Forelimb muscle (tissue), 1 donor: ENCODE measurements at places on chromosomes 7 and 10.

DNA sequence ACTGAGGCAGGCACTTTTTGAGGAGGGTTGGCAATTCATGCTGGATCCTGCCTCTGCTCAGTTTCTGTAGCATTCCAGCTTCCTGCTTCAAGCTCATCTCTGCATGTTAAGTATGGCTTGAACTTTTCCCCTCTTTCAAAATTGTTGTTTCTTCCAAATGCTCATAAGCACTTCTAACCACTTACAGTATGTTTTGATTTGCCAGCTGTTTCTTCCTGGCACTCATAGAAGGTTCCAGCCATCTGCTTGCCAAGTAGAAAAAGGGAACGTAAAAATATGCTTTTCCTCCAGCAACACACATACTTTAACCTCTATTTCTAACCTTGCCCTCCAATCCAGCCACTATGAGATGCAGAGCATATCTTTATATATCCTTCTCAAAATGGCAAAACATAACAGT, 692.6 kb upstream of the COBL start:
- no peak for DNase-seq

GRCh38 chr10:85168243-85168642, 839.9 kb downstream of the CCSER2 start:
- DNase-seq, result no peak

DNA sequence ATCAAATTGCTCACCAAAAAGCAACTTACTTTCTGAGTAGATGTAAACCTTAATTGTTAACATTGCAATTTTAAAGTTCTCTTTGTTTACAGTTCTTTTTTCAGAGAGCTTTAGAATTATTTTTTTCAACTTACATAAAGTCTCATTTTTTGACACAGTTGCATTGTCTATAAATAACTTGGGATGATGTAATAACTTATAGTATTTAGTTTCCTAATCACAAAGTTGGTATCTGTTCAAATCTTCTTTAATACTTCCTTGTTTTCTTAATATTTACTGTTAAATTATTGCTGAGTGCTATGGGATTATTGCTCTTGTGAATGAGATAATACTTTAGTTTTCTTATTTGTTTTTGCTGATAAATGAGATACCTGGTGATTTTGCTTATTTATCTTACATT, 18.9 kb upstream of the SUV39H2 start:
- DNase-seq, result no peak

DNA sequence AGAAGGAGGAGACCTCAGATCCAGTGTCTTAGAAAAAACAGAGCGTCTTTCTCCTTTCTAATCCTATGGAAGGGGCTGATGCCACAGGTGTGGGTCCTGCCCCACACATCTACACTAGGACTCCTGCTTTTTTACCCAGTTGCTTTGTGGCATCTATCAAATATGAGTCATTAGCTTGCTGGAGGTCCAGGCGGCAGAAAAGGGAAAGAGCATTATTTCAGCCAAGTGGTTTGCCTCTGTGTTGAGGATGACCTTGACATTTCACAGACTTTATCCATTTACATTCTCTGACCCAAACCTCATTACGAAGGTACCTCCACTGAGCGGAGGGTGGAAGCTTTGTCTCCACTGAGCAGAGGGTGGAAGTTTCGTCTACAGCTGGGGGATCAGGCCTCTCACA, 308.4 kb upstream of the KLF6 start:
- DNase-seq, result no peak

GRCh38 chr7:108581655-108582491, 12.2 kb downstream of the DNAJB9 start:
- DNase-seq, result no peak

GRCh38 chr10:96585736-96586418, 935 bp downstream of the TM9SF3 start:
- no peak for DNase-seq

GRCh38 chr10:35011771-35012191, 78.4 kb downstream of the CUL2 start:
- DNase-seq, result no peak

DNA sequence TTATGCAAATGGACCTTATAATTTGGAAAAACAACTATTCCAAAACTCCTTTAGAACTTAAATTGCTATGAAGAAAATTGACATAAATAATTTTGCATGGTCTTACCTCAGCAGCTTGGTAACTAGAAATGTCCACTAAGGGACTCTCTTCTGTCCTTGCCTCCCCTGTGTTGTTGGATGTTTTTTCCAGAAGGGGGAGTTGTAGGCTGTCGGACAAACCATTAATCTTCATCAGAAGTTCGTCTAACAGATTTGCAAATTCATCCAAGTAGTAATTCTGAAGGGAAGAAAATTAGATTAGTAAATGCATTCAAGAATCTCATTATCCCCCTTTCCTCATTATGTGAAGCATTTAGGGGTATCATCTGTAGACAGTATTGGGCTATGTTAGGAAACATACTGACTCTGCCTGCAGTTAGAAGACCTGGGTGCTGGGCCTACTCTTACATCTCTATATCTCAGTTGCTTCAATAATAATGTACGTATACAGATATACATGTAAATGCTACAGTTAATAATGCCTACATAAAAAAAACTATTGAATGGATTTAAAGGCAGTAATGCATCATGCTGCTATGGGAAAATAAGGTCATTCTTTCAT, 155.6 kb downstream of the PKD1L1 start:
- no peak for DNase-seq

DNA sequence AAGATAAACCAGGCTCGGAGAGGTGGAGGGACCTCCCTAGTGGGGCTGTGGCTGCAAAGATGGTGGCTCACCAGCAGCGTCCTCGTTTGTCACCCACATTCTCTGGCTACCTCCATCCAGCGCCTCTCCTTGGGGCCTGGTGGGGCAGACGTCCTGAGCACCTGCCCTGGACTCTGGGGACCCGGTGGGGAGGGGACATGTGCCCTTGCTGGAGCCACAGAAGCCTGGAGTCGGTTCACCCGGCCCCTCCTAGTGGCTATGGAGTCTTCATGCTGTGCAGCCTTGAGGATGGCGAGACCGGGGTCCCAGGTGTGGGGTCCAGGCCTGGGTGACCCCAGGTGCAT, 14.5 kb downstream of the TTYH3 start:
- DNase-seq, result no peak

DNA sequence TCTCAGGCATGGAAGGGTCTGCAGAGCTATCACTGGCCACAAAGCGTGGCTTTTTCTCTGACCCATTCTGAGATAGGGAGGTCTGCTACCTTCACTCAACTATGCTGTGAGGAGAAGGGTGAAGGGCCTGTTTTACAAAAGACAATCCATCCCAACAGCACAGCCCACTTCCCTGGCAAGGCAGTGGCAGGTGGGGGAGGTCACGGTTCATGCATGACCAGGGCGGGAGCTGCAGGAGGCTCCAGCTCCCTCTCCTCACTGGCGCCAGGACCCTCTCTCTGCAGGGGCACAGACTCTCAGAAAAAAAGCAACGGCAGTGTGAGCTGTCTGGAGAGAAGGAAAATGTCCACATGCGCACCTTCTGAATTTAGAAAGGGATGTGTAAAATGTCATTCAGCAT, 28.5 kb downstream of the GRB10 start:
- no peak for DNase-seq

DNA sequence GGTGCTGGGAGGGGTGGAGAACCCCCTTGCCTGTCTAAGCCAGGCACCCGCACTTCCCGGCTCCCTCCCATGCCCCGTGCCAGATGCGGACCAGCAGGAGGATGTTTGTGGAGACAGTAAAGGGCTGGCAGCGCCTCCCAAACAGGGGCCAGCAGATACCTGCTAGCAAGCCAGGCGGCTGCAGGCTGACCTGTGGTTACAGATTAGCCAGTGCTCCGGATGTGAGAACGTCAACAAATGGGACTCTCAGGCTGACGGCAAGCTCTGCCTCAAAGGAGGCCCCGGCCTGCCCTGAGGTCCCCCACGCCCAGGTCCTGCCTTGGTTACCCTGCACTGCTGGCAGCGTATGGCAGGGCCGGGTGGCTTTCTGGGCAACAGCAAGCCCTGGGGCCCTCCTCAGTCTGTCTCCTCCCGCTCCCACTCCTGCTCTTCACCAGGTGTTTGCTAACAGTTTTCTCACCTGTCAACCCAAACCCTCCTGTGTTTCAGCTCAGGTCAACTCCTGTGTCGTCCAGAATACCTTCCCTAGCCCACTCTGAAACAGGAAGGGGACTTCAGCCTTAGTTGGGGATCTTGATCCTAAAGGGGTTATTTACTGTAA, 85.4 kb downstream of the NEURL1 start:
- no peak for DNase-seq

- no peak for DNase-seq
These were observed 284.1 kb upstream of the CSTF2T start for GRCh38 chr10:51983481-51983880.

- no peak for DNase-seq
These were observed 13.2 kb upstream of the ESYT2 start for GRCh38 chr7:158842486-158842885.

GRCh38 chr7:130444751-130445407, 4.1 kb upstream of the CEP41 start:
- no peak for DNase-seq

DNA sequence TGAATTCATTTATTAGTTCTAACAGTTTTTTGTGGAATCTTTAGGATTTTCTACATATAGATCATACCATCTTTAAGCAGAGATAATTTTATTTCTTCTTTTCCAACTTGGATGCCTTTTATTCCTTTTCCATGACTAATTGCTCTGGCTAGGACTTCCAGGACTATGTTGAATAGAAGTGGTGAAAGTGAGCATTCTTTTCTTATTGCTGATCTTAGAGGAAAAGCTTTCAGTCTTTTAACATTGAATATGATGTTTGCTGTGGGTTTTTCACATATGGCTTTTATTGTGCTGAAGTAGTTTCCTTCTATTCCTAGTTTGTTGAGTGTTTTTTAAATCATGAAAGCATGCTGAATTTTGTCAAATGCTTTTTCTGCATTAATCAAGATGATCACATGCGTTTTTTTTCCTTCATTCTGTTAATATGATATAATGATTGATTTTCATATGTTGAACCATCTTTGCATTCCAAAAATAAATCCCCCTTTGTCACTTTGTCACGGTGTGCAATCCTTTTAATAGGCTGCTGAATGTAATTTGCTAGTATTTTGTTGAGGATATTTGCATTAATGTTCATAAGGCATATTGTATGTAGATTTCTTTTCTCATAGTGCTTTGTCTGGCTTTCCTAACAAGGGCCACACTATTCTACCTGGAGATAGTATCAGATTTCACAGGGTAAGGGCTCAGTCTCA, 92.9 kb downstream of the ZNF467 start:
- DNase-seq, result no peak
